ENCODE measurements at places on chromosomes 11 and 22.

DNA sequence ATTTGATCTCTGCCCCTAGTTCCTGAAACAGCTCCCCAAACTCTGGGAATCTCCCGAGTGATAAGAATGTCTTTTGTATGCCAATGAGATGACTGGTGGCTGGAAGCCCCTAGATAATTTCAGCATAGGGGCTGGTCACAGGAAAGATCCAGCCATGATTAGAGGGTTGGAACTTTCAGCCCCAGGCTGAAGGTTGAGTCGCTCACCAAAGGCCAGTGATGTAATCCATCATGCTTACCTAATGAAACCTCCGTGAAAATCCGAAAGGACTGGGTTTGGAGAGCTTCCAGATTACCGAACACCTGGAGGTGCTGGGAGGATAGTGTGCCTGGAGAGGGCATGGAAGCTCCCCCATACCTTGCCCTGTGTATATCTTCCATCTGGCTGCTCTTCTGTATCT, 26.0 kb downstream of the LRRC32 start:
- no peak for DNase-seq

GRCh38 chr22:28773461-28773867, 969 bp downstream of the CCDC117 start:
- DNase-seq: no peak

GRCh38 chr11:26896719-26897118, 97.2 kb upstream of the FIBIN start:
- no peak for DNase-seq

GRCh38 chr11:124656774-124657630, 16.5 kb downstream of the SIAE start:
- DNase-seq: no peak

- no peak for DNase-seq
Measured at GRCh38 chr11:107202241-107202640, 184.0 kb upstream of the GUCY1A2 start.
